ENCODE measurements at places on chromosomes 12 and 14.

DNA sequence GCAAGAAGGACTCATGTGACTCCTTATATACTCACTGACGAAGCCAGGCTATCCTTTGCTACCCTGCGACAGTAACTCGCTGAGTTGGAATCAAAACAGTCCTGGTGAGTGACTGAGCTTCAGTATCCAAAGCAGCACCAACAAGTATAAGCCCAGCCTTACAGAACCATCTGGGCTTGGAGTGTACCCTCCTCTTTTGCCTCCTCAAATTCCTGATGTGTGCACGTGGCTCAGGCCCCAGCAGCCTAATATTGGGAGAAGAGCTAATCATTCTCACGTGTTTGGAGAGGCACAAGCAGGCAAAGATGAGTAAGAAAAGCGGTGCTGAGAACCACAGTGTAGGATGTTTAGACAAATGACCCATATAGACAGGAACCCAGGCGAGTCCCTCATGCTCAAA is 34.4 kb downstream of the PPTC7 start:
- no peak for DNase-seq

GRCh38 chr12:69354556-69355187 is 4.9 kb upstream of the YEATS4 start:
- DNase-seq, result peak; percentile 46

- DNase-seq, result peak; percentile 21
These were observed 170.0 kb downstream of the PLCZ1 start for GRCh38 chr12:18567787-18568186.

- DNase-seq, result no peak
These were observed 184.1 kb downstream of the CCER1 start for GRCh38 chr12:90770861-90771260.

GRCh38 chr14:62694075-62694474 is 351.2 kb downstream of the KCNH5 start:
- DNase-seq, result no peak

DNA sequence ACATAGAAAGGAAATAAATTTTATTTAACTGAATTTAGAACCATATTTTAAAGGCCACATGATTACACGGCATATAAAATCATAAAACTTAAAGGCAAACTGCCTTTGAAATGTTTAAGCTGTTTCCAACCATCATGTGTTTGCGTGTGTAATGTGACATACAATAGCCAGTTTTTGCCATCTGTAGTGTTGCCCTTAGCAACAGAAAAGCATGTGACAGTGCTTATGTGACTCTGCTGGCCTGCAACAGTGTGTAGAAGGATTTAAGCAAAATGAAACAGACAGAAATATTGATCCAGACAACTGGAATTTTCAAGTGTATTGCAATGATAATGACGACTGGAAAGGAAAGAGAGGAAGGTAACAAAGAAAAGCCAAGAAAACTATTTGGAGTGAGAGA is 49.5 kb downstream of the TSPAN19 start:
- DNase-seq, result peak; percentile 38

GRCh38 chr12:106680280-106680679 is 94.2 kb upstream of the RIC8B start:
- no peak for DNase-seq

- no peak for DNase-seq
These were observed 2.1 kb upstream of the SLC16A7 start for GRCh38 chr12:59593761-59594160.

DNA sequence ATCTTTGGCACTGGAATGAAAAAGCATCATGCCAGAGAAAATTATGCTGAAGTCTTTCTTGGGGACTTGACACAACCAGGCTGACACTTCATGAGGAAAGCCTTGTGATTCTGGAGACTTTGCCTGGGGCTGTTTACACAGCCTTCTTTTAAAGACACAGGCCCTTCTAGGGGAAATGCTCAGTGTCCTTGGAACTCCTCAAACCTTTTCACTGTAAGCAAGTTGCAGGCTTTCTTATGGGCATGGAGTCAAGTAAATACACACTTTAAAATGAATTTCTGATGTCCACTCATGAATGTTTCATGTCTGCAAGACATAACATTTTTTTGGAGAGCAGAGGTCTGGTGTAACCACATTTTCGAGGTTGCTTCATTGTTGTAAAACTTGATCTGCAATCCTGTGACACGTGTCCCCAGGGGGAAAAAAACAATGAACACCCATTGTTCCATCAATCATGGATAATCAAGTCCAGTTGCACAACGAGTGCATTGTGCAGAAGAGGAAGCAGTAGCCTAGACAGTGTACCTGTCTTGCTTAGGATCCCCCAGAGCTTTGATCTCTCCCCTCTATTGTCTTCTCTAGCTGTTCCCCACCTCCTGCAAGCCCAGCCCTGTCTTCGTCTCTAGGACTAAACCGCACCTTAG is 155.1 kb upstream of the PRICKLE1 start:
- no peak for DNase-seq

DNA sequence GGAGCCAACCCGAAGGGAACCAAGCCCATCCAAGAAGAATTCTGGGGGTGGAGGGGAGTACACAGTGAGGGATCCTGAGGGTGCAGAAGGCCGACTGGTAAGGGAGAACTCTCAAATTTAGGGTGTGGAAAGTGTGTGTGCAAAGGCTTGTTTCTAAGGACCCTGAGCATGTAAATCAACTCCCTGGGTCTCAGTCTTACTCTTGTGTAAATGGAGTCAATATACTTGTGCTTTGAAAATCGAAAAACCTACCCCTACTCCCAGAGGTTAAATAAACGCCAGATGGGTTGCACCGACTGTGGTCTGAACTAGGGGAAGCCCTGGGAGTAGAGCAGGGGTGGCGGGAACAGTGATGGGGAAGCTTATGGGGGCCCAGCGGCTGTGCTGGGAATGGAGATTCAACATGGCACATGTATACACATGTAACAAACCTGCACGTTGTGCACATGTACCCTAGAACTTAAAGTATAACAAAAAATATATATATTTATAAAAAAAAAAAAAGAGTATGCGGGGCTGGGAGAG is 6.0 kb downstream of the B4GALNT1 start:
- DNase-seq, result no peak

DNA sequence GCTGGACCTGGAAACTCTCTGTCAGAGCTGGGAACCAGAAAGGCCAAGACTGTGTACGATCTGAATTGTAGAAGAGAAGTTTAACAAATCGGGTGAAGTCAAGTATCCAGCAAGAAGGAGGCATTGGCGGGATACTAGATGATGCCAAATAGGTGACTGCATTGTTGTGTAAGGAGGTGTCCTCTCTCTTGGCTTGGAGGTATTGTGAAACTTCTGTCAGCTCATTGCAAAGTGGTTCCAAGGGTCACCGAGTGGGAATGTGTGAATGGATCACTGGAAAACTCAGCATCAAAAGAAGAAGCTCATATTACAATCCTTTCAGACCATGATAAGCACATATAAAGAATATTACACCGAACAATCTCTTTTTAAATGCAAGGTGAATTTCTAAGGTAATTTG is 11.7 kb downstream of the NAV3 start:
- no peak for DNase-seq

DNA sequence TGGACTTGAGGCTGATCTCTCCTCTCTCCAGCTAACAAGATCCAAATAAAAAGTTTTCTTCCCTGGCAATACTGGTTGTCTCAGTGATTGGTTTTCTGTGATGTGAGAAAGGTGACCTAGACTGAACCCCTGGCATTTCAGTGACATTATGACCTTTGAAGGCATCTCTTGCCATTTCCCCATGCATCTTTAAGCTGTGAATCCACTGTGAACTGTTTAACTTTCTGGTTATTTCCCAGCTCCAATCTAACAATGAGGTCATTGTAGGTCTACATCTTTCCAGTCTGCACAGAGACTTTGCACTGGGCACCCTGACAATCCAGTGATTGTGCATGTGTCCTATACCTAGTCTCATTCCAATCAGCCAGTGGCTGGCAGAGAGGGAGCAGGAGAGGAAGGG is 155.9 kb upstream of the NUDT4 start:
- DNase-seq, result no peak

- no peak for DNase-seq
These were observed 269.5 kb downstream of the ACSS3 start for GRCh38 chr12:81347404-81347803.

DNA sequence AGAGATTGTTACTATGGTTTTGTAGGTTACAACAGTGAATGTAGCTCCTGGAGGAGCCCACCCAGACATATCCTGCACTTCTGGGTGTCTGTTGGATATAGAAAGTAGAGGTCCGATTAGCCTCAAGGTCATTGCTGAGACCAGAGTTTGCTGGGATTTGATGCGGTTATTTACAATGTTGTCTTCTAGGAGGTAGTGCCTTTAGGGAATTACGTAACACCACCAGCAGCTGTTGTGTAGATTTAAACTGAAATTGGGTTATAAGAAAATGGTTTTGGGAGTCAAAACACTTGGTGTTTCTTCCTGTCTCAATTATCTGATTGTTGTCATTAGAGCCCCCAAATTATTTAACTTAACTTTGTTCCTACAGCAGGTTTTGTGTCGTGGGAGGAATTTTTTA is 225.3 kb upstream of the PELI2 start:
- DNase-seq, result no peak

- no peak for DNase-seq
These were observed 73.7 kb upstream of the CISTR start for GRCh38 chr12:53825246-53826081.

DNA sequence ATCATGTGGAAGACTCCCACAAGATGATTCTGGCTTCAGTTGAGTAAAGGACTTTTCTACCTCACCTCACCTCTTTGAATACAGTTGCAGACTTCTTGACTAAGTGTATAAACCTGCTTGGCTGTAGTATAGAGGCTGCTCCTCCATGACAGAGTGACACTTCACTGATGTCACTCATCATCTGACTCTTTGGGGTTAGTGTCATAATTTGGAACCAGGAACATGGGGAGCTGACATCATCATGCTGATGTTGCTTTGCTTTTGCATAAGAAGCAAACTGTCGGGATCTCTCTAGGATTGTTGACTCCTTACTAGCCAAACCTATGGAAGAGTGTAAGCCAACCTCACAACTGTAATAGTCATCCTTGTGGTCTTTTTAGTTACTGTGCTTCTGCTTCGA is 75.2 kb upstream of the PDZRN4 start:
- DNase-seq, result no peak

DNA sequence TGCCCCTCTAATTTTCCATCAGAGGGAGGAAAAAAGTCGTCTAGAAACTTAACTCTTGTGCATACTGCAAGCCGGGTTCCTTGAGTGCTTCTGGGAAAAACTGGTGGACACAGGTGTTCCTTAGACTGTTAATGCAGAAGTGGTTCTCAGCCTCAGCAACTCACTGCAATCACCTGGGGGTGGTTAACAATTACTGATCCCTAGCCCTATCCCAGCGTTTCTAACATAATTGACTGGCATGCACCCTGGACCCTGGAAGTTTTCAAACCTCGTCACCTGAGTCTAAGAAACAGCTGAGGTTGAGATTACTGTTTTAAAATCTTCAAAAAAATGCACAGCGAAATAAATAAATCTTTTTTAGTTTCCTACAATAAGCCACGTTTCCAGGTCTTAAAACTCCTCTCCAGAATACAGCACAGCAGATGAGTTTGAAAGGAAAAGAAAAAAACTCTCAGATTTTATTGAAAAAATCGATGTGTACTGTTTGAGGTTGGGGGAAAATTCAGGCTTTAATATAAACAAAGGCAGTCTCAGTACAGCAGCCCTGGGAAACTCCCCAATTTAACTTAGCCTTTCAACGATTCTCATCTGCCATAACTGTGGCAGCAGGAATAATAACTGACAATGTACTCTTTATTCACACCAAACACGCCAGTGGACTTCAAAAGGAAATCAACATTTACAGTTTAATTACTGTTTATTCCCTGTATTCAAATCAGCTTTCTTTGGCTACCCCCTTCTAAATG is 45.4 kb downstream of the PHLDA1 start:
- no peak for DNase-seq

- no peak for DNase-seq
These were observed 252.6 kb downstream of the FOXN3 start for GRCh38 chr14:89164168-89165073.

DNA sequence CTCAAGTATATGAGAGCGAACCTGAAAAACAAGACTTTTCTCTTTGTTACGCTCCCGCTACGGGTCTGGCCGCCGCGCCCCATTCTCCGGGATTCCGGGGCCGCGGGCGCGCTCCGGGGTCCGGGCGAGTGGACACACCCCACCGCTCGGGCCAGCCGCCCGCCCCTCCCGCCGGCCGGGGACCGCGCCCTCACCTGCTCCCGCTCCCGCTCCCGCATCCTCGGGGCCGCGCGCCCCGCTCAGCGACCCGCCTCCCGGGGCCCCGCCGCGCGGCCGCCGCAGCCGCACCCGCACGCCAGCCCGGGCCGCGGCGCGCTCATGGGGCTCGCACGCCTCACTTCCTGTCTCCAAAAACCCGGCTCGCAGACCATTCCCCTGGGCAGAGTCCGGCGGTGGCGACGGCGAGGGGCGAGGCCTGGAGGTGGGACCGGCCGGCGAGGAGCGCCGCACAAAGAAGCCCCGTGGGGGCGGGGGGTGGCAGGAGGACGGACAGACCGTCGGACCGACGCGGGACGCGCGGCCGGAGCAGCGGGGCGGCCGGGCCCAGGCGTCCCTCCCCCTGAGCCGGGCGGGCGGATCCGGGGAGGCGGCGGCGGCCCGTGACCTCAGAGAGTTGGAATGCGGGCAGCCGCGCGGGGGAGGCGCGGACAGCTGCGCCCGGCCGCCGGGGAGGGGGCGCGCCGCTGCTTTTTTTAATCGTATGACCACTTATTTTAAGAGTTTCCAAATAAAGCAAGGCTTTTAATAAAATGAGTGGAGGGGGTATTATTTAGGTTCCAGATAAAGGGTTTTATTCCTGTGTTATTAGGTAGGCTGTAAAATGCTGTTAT is at the start of gene PTPN21:
Gene PTPN21 (minus strand): TSS at position 551 of the 830 bp plus-strand sequence. CDS start 4,590 bp downstream, outside the sequence.
- DNase-seq, result peak; percentile 61

DNA sequence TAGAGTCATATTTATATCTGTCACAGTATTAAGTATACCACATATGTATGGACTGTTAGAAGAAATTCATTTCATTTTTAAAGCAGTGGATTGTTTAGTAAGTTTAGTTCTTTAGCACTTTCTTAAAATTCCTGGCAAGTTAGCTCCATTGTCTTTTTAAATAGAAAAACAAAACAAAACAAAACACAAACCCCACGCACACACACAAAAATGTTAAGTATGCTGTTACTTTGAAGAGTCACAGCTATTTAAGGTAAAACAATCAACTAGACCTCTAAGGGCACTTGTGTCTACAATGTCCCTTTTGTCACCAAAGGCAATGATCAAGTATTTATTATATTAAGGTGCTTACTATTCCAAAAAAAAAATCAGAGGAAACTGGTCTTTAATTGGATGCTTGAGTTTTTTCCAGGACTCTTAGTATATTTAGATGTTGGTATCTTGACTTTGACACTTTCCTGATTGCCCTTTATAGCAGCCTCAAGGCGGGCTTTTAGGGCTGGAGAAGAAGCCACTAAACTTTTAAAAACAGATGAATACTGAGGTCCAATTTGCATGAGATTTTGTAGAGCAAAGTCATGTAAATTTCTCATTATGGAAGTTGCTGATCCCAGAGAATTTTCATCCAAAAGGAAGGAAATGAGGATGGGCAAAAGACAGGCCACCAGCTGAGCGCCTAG is 85.5 kb upstream of the HECTD1 start:
- DNase-seq, result no peak

- peak; percentile 67 for DNase-seq
These were observed 3.6 kb upstream of the MORN3 start for GRCh38 chr12:121673013-121673511.
